ENCODE measurements at places on chromosomes 5 and 9.

DNA sequence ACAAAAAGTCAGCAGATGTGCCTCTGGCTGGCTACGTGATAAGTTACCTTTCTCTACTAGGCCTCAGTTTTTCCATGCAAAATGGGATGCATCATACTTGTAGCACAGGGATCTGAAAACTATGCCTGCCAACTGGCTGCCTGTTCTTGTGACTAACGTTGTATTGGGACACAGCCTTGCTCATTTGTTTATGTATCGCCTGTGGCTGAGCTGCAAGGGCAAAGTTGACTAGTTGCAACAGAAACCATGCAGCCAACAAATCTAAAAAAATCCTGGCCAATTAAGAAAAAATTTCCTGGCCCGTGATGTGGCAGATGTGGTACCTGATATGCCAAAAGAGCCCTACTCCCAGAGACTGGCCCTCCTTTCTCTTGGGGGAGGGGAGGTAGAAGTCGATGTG, 131.3 kb downstream of the SEC61B start:
- peak; percentile 79 for DNase-seq

DNA sequence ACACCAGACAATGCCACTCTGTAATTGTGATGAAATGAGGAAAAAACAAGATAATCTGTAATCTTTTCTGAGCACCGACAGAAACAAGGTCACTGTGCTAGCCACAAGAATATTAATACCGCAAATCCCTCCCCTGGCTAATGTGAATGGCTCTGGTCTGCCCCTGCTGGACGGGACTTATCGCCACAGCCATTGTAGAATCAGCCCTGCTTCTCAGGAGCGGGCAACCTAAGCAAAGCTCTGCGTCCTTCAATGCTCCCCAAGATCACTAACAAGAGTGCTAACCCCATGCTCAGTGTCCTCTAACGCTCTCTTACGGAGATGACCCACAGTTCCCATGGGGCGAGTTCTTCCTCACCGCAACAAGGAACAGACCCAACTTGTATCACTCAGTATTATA, 42.7 kb downstream of the OR2V1 start:
- no peak for DNase-seq

DNA sequence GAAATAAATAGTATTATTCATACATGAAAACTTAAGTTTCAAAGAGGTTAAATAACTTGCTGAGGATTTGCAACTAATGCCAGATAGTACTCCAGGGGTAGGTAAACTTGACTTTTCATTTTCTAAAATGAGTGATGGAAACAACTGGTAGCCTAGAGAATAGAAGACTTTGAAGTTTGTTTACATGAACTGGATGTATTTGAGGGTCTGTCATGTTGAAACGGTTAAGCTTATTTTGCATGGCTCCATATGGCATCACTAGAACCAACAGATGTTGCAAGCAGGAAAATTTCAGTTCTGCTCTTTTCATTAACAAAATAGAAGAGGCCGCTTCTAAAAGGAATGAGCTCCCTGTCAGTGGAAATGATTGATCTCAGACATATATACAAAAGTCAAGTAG, 105.1 kb upstream of the SGCD start:
- no peak for DNase-seq

GRCh38 chr5:141100243-141100805, at the start of gene PCDHB3:
PCDHB3 (plus strand) TSS chr5:141100473; CDS start chr5:141100650, 177 bp downstream.
- peak; percentile 3 for DNase-seq

DNA sequence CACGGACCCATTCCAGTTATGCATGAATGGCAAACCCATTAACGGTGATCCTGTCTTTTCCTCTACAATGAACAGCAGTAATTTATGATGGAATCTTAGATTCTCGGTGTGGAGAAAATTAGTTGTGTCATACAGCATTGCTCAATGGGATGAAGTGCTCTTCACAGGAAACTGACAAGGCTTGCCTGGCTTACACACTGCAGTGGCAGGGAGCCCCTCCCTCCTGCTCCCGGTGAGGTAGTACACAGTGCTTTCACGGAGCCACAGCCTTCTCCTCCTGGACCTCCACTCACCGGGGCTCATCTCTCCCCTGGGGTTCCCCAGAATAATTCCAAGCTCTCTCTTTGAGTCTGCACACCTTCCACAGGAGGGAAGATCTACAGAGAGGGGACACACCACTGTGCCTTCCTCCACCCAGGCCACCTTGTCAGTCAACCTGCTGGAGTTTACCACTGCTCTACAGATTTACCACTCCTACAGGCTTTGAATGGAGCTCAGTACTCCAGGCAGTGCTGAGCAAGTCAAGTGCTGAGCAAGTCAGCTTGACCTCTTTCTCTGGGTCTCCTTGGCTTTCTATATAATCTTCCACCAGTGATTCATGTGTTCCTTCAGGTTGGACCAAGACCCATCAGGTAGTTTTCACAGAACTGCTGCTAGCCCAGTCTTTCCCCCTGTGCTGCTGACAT, 59.1 kb upstream of the TBC1D2 start:
- peak; percentile 39 for DNase-seq

DNA sequence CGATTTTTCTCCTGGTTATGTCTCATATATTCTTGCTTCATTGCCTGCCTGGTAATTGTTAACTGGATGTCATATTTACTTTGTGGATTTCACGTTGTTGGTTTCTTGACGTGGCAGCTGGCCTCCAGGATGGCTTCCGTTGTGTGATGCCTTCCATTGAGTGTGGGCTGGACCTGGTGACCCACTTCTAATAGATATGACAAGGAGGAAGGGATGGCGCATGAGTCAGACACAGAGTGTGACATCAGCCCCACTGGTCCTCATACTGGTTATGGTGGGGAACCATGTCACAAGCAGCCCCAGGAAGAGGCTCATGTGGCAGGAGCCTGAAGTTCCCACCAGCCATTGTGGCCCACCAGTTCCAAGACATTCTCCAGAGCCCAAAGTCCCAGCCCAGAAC, 6.4 kb upstream of the PAEP start:
- no peak for DNase-seq

- DNase-seq = no peak
Measured at GRCh38 chr5:92674321-92674720, 906.7 kb downstream of the NR2F1-AS1 start.

DNA sequence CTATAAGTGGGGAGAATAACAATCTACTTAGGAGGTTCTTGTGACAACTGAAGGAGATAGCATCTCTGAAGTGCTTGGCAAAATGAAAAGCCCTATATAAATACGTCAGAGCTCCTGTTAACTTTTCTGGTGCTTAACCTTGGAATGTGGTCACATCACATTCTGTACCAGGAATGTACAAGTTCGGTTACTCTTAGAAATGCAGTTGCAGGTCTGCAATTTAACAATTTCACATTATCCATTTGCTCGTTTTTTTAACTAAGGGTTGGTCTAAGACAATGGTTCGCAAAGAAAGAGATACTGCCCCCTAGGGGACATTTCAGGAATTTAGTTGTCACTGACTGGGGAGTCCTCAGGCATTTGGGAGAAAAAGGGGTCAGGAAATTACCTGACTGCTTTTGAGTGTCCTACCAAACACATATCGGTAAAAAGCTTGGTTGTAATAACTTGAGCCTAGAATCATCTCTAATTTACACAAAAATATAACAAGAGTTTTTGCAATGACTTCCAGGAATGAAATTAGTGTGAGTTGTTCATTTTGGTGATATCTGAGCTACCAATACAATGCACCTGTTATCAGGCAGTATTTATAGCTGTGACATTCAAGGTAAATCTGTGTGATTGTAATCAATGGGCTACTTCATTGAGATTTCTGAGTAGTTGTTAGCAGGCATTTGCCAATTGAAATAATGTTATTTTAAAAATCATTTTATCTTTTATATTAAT, 5.4 kb upstream of the HBEGF start:
- peak; percentile 38 for DNase-seq

DNA sequence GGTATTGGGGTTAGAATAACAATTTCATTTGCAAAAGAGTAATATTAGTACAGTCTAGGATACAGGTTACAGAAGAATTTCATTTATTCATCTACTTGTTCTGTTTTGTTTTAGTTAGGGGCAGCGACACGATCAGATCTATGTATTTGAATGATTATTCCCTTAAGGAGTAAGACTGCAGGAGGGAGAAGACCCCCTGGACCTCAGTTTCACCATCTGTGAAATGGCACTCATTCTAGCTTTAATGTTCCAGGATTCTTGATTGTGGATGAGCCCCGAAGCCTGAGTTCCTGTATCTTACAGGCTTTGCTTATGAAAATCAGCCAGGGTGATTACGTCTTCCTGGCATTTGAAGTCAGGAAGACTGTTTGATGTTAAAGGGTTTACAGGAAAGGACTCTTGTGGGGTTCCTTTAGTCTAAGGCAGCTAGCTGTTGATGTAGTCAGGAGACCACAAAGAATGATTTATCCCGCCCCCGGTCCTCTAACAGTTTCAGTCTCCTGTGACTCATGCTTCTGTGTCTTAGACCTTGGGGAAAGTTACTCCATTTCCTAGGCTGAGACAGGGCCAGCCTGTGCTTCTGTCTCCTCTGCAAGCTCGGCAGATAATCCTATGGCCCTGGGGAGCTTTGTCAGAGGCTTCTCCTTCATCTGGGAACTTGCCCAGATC, 11.5 kb downstream of the SMIM3 start:
- DNase-seq = peak; percentile 100

DNA sequence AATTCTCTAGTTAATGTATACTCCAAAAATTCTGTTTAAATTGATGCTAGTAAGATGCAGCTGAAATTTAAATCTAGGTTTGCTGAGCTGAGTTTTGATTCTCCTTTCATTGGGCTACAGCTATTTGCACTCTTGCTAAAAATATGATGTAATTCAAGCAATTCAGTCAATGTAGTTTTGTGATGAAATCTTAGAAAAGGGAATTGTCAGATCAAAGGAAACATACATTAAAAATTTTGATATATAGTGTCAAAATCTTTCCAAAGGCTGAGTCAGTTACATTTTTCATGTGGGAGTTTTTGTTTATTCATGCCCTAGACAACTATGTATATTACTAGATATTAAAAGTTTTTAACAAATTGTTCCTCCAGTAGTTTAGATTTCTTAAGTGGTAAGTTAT, 334.9 kb upstream of the DAB2 start:
- DNase-seq = no peak

DNA sequence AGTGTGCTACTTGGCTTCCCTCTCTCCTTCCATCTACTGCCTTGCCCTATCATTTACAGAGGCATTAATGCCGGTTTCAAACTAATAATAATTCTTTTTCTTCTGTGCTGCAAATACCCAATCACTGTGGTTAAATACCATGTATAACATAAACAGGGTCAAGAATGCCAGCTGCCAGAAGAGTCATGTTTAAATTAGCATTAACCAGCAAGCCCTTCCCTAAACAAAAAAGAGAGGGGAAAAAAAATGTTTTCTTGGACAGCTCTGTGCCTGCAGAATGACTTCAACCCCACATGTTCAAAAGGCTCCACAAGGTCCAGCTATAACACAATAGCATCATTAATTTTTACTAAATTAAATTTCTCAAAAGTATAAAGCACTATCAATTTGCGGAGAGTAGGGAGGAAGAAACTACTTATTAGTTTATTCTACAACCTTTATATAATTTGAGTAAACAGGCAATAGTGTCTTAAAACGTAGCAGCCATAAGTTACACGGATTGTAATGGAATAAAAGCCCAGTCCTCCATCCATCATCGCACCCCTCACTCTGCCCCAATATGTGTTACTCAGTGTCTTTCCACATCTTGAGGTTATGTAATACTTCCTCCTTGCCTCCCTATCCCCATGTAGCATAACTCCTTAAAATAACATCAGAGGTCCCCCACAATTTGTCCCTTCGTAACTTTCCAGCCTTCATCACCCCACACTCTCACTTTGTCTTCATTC, 3.9 kb downstream of the LPAR1 start:
- DNase-seq = no peak

DNA sequence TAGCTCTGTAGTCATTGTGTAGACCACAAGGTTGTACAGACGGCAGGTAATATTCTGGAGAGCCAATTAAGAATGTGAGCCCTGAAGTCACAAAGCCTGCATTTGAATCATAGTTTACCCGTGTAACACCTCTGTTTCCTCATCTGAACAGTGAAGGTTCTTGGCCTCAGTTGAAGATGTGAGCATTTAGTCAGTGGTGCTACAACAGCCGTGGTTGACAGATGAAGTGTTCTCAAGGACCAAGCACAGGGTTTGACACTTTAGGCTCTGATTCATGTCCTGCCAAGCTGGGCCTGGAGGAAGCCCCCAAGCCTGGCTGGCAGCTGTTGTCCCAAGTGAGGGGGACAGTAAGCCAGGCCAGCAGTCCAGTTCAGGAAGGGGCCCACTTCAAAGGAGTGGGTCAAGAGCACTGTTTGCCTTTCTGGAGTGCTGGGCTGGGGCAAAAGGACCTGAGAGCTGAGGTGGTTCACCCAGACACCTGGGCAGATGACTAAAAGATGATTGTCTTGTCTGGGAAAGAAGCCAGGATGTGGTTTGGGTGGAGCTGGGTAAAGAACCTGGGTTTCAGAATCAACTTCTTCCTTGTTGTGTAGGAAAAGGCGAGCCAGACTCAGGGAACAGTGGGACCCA, 20.7 kb downstream of the FAXDC2 start:
- peak; percentile 23 for DNase-seq

DNA sequence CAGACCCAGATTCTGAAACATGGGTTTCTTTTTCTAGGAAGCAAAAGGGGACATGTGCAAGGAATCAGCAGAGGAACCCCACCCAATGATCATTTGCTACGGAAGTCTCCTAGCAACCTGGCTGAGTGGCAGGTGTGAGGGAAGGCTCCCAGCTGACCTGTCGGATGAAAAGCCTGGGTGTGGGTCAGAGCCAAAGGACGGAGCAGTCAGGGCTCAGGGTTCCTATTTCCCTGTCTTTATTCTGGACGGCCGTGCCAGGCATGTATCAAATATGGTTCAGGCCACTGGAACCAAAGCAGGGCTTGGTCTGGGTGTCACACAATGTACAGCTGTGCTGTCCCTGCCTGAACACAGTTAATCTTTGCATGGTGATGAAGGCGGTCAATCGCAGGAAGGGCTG, 20.1 kb downstream of the STK10 start:
- no peak for DNase-seq

DNA sequence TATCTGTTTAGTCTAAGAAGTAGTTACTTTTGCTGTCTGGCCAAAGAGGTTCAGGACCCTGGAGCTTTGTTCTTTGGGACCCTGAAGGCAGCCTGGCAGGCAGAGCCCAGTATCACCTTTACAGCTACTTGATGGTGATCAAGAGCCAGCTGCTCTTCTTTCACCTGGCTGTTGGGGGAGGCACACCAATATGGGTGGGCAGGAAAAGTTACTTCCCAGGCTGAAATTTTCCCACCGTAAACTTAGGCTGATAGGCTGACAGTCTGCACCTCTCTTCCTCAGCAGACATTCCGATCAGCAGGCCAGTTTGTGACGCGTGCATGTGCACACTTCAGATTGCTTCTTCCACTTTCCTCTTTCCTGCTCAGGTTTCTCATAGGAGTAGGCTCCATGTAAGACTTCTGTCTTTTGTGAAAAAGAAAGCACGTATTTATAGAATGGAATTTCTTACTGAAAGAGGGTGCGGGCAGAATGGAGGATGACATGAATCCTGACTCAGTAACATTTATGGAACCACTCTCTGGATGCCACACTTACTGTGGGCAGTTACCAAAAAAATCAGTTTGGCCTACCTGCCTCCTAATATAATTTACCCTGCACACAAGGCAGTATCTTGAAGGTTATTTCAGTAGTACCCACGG, 223.9 kb upstream of the DMRT1 start:
- DNase-seq = no peak

GRCh38 chr5:169347786-169348185, 46.8 kb upstream of the SLIT3 start:
- peak; percentile 51 for DNase-seq

- peak; percentile 87 for DNase-seq
Measured at GRCh38 chr5:108727651-108728565, 19.8 kb upstream of the FER start.

GRCh38 chr9:3929345-3930047, 370.4 kb downstream of the GLIS3 start:
- no peak for DNase-seq

All from astrocyte (in vitro differentiated cells and primary cell).